ENCODE measurements at places on chromosomes 2 and 18.

DNA sequence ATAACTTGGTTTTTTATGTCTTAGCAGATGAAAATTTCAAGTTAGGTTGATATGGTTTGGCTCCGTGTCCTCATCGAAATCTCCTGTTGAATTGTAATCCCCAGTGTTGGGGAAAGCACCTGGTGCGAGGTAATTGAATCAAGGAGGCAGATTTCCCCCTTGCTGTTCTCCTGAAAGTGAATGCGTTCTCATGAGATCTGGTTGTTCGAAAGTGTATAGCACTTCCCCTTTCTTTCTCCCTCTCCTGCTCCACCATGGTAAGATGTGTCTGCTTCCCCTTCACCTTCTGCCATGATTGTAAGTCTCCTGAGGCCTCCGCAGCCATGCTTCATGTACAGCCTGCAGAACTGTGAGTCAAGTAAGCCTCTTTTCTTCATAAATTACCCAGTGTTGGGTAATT, 242.1 kb upstream of the TNP1 start:
- no peaks in the 10 kb centered on the region for H3K4me1 ChIP-seq
- no peak for DNase-seq
- H3K27me3 ChIP-seq, result no peaks in the 10 kb centered on the region
- H3K4me3 ChIP-seq, result no peak overlapping the region

DNA sequence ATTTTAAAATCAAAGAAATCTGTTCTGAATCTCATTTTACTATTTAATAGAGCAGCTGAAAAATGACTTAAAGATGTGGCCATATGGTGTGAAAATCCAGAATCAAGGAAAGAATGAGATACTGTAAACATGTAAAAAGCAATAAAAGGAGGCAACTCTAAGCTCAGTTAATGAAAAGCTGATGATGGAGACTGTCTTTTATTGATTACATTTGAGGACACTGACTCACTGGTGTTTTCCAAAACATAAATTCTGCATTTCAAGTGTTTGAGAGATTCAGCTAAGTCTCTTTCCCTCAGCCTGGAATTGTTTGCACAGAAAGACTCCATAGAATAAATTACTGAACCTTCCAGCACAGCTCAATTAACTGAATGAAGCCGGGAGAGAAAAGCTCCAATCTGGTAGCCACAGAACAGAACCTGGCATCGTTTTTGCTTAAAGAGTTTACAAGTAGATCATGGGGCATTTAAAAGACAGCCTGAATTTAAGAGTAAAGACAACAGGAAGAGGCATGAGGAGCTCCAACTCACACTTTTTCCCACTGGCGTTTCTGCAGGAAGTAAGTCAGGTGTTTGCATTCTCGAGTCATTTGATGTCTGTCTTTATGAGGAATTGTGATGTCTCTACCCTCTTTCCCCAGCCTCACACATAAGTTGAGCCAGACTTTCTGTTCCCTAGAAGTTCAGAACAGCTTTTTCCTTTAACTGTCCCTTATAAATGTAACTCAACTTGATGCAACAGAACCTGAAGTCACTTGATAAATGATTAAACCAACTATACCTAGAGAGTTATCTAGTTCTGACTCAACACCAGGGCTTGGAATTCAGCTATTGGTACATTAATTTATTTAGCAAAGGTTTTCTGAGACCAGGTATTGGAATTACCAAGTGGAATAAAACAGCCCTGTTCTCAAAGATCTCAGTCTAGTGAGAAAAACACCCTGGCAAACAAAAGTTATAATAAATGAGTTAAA, 53.3 kb downstream of the FTCDNL1 start:
- H3K4me1 ChIP-seq, result no peaks in the 10 kb centered on the region
- H3K27me3 ChIP-seq, result no peaks in the 10 kb centered on the region
- DNase-seq, result no peak
- no peak overlapping the region for H3K4me3 ChIP-seq

DNA sequence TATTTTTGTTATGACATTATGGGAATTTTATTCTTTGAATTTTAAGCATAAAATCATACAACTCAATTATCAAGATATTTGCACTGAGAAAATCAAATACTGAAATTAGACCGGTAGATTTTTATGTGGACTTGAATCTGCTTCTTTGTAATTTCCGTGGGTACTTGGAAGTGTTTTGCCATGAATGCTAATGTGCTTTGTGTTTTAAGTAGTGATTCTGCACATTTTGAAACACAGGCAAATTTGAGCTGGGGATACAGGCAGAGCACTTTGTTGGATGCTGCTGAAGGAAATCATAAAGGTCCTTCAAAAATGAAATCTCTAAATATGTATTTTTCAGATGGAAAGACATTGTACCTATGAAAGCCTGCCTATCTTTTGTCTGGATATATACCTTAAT, 446.3 kb upstream of the POU3F3 start:
- no peaks in the 10 kb centered on the region for H3K27me3 ChIP-seq
- no peaks in the 10 kb centered on the region for H3K4me1 ChIP-seq
- no peak overlapping the region for H3K27ac ChIP-seq

- H3K36me3 ChIP-seq, result no peaks in the 10 kb centered on the region
- H3K4me3 ChIP-seq, result no peak overlapping the region
- H3K4me1 ChIP-seq, result no peaks in the 10 kb centered on the region
- H3K27ac ChIP-seq, result no peak overlapping the region
- no peaks in the 10 kb centered on the region for H3K27me3 ChIP-seq
These were observed 416.4 kb upstream of the UBE2E3 start for GRCh38 chr2:180564051-180564450.

DNA sequence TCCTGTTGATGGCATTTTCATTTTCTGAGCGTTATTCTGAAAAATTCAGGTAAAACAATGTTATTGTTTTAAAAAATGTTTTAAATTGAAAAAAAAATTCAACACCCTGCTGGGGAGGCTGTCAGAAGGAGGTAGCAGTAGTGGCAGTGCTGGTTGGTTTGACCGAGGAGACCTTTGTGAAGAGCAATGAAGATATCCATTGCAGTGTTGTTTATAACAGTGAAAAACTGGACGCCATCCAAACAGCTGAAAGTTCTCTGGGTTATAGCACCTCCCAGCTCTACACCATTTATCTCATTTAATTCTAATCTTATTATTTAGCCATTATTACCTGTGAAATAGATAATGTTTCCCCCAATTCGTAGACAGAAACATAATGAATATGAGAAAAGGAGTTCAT, 12.6 kb upstream of the ITM2C start:
- H3K27ac ChIP-seq, result no peak overlapping the region
- H3K27me3 ChIP-seq, result no peaks in the 10 kb centered on the region
- H3K4me1 ChIP-seq, result peaks cover 6% of the 10 kb centered on the region

GRCh38 chr18:31830686-31831085, 70.0 kb upstream of the SLC25A52 start:
- no peak overlapping the region for H3K27ac ChIP-seq
- H3K4me3 ChIP-seq, result no peak overlapping the region
- peaks cover 43% of the 10 kb centered on the region for H3K36me3 ChIP-seq
- DNase-seq, result no peak
- no peaks in the 10 kb centered on the region for H3K27me3 ChIP-seq

GRCh38 chr2:237091779-237092436, 6.2 kb downstream of the COPS8 start:
- H3K4me1 ChIP-seq, result peaks cover 14% of the 10 kb centered on the region
- no peak overlapping the region for H3K4me3 ChIP-seq
- no peak for DNase-seq
- no peak overlapping the region for H3K27ac ChIP-seq
- H3K36me3 ChIP-seq, result peaks cover 29% of the 10 kb centered on the region

- no peak overlapping the region for H3K27ac ChIP-seq
- H3K4me1 ChIP-seq, result peaks cover 7% of the 10 kb centered on the region
- no peaks in the 10 kb centered on the region for H3K27me3 ChIP-seq
- no peak for DNase-seq
- no peaks in the 10 kb centered on the region for H3K36me3 ChIP-seq
These were observed 82.9 kb upstream of the RNF152 start for GRCh38 chr18:61975526-61976326.

DNA sequence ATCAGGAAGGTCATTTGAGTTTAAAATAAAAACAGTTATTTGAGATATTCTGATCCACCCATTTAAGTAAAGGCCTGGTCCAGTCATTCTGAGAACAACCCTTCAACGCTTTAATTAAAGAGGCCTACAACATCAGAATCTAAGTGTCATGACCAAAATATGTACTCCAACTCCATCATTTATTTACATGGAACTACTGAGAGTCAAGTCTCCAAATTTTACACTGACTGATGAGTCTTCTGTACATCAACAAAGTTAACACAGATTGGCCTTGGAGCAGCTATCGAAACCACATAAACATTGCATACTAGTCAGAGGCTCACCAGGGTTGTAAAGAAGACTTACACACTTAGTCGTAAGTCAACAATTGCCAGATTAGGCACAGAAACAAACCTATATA, 37.1 kb downstream of the PIEZO2 start:
- no peak overlapping the region for H3K27ac ChIP-seq
- H3K27me3 ChIP-seq, result no peaks in the 10 kb centered on the region
- DNase-seq, result no peak
- no peaks in the 10 kb centered on the region for H3K4me1 ChIP-seq

GRCh38 chr2:226117510-226118065, 682.0 kb downstream of the IRS1 start:
- no peak for DNase-seq
- no peaks in the 10 kb centered on the region for H3K36me3 ChIP-seq
- H3K27ac ChIP-seq, result no peak overlapping the region
- no peaks in the 10 kb centered on the region for H3K27me3 ChIP-seq
- no peaks in the 10 kb centered on the region for H3K4me1 ChIP-seq
- no peak overlapping the region for H3K4me3 ChIP-seq

- H3K27me3 ChIP-seq, result no peaks in the 10 kb centered on the region
- H3K4me1 ChIP-seq, result peaks cover 22% of the 10 kb centered on the region
- H3K36me3 ChIP-seq, result no peaks in the 10 kb centered on the region
- H3K4me3 ChIP-seq, result no peak overlapping the region
- DNase-seq, result no peak
- no peak overlapping the region for H3K27ac ChIP-seq
These were observed 2.2 kb upstream of the IWS1 start for GRCh38 chr2:127528487-127528886.

All from upper lobe of left lung (tissue), 6 donors.